CD4-positive, alpha-beta T cell treated with Interleukin-4 for 1 hour (primary cell): ENCODE measurements at places on chromosomes 13 and 19.
A peak's percentile ranks its signal among the peaks of the same experiment; 100 is the strongest.

GRCh38 chr19:9945319-9945966, 9.1 kb upstream of the OLFM2 start:
- DNase-seq = no peak

GRCh38 chr13:58187881-58188280, 556.3 kb downstream of the PCDH17 start:
- no peak for DNase-seq

GRCh38 chr13:107475753-107476453, 739.4 kb downstream of the LIG4 start:
- DNase-seq = no peak

DNA sequence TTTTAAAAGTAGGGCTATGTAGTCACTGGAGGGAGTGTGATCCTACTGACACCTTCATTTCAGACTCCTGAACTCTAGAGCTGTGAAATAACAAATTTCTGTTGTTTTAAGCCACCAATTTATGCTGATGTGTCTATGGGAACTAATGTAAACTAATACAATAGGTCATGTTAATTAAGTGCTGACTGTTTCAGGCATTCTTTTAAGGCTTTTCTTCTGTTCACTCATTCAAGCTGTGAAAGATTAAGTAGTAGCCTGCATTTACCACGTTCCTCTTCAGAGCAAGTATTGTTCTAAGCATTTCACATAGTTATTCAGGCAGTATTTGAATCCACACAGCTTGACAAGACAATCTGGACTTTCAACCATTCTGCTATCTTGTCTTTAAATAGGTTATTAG, 1135.0 kb downstream of the SLITRK1 start:
- DNase-seq = no peak

DNA sequence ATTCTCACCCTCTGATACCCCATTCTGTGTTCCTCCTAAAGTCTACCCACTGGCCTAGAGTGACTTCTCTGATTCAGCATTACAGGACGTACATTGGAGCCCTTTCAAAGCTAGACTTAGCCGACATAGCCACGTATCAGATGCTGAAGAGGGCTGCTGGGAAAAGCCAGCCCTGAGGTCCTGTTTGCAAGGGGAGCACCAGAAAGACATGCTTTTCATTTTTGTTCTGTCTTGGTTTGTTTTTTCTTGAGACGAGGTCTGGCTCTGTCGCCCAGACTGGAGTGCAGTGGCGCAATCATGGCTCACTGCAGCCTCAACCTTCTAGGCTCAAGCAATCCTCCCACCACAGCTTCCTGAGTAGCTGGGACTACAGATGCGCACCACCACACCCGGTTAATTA, 6.3 kb upstream of the ZSWIM4 start:
- peak; percentile 60 for DNase-seq

DNA sequence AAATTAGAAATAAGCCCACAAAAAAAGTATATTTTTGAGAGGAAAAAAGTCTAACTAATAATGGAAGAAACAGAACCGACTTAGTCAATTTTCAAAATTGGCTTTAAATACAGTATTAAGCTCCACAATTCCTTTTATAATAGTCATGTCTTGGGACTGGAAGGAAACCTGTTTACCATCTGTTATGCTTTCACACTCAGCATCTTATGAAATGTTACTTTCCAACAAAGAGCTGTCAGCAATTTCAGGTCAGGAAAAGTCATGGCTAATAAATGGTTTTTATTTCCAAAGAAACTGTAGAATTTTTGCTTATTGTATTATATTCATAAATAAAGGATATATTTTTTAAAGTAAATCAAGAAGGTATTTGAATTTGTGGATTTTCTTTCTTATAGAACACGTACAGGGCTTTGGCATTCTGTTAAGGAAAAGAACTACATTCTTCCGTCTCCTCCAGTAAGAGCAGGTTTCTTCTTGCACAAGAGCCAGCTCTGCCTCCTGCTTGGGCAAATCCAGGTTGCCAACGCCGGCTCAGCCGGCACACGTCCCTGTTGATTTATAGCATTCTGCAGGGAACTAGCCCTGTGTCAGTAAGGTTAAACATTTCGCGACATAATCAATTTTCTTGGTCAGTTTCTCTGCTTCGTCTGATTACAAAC, 52.9 kb upstream of the GPR12 start:
- DNase-seq = no peak

DNA sequence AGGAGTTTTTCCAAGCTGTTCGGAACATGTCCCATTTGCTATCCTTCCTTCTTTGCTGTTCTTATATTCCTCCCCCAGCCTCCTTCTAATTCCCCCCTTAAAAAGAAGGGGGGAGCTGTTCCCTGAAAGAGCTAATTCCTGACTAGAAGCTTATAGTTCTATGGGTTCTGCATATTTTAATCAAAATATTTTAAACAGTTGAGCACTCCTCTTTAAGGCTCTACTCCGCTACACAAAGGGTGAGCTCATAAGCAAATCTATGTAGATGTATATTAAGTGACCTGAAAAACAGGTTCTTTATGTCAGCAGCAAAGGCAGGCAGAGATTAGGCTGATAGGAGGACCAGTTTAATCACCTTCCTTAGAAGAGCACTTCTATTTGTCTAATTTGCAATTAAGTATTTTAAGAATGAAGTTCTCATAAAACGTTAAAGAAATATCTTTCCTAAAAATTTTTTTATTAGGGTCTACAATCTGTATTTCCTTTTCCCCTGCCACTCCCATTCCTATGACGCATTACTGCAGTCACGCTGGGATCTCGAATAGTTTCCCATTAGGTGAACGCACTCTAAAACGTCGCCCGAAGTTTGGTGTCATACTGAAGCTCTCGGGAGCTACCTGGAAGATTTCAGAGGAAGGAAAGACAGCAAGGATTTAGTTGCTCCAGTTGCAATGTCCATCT, 5.2 kb downstream of the EFNB2 start:
- DNase-seq = no peak

DNA sequence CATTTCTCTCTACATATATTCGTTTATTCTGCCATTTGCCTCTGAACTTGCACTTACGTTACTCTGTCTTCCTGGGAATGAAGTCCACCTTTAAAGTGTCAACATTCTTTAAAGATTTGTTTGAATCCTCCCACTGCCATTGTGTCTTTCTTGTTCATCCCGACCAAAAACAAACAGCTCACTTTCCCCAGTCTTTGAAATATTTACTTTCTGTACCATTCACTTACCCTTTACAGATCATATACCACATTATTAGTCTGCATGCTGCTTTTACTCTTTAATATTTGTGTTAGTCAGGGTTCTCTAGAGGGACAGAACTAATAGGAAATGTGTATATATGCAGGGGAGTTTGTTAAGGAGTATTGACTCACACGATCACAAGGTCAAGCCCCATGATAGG, 176.6 kb upstream of the STARD13 start:
- DNase-seq = no peak

GRCh38 chr13:73364736-73365135, 305.9 kb downstream of the KLF5 start:
- no peak for DNase-seq

DNA sequence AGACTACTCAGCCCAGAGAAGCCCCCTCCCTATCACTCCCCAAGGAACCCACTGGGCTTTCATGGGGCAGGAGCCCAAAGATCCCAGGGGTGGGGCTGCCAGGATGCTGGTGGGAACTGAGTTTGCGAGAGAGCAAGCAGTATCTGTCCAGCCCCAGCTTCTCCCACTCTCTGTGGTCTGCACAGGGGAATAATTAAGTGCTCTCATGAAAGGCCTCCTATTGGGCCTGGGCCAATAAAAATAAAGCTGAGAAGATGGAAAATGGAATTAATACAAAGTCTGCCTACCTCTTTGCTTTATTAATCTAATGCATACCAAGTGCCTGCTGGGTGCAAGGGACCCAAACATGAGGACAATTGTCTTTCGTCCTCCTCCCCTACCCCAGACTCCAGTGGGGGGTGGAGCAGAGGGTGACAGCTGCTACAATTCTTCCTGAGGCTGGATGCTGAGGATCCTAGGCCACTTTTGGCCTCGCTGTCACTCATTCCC, 5.4 kb downstream of the DDX39A start:
- DNase-seq = peak; percentile 38

DNA sequence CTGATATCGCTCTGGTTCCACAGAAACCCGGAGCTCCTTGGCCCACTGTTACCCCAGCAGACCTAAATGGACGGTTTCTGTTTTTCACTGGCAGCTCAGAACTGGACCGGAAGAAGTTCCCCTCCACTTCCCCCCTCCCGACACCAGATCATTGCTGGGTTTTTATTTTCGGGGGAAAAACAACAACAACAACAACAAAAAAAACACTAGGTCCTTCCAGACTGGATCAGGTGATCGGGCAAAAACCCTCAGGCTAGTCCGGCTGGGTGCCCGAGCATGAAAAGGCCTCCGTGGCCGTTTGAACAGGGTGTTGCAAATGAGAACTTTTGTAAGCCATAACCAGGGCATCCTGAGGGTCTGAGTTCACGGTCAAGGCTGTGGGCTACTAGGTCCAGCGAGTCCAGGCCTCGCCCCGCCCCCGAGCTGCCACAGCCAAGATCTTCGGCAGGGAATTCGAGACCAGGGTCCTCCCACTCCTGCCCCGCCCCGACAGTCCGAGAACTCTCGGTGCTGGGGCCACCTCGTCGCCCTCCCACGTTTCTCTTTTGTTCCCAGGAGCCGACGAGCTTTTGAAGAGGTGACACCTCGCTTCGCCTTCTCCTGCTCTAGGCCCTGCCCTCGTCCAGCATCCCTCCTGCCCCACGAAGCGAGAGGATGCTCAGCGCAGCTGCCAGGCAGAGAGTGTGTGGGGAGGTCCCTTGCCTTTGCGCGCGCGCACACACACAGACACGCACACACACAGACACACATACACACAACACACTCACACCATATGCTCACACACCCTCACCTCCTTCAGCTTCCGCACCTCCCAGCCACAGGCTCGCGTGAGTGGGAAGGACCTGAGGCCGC, 8.8 kb downstream of the ZIC2 start:
- no peak for DNase-seq

DNA sequence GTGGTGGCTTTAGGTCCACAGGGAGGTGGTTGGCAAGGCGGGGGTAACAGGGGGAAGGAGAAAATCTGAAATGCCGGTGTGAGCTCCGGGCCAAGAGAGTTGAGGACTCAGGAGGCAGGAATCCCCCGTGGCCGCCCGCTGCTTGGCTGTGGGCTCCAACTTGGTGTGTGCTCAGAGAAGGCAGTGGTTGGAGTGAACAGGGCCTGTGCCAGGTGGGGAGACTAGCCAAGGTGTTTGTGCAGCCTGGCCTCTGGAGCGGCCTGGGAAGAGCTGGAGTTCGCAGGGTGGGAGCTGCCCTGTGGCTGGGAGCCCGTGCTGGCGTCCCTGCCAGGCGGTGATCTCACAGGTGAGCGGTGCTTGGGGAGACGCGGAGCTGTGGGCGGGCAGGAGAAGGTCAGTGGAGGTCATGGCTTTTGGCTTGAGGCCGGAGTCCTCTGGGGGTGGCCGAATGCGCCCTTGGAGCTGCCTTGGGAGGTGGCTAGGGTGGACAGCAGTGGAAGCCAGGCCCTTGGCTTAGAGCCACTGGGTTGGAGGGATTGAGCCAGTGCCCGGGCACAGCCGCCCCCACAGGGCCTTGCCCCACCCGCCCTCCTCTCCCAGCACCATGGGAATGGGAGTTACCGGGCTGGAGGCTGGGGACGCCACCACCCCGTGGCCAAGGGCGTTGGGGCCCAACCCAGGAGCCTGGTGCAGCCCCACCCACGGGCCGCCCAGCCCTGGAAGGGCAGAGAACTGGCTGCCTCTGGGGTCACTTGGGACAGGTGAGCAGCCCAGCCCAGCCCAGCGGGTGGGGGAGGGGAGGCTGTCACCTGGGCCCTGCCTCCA, 7.1 kb upstream of the CIRBP start:
- DNase-seq = no peak

DNA sequence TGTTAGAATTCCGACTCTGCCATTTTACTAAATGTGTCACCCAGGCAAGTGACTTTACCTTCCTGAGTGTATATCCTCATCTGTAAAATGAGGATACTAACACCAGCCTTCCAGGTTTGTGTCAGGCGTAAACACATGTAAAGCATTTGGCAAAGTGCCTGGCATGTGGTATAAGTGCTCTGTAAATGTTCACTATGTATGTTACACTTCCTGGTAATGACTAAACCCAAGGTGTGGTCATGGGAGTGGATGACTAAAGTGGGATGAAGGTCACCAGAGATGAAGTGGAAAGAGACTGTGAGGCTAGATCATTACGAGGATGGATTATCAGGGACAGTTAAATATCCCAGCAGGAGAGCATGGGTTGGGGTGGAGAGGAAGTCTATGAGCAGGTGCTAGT, 25.6 kb downstream of the DEDD2 start:
- DNase-seq = no peak

DNA sequence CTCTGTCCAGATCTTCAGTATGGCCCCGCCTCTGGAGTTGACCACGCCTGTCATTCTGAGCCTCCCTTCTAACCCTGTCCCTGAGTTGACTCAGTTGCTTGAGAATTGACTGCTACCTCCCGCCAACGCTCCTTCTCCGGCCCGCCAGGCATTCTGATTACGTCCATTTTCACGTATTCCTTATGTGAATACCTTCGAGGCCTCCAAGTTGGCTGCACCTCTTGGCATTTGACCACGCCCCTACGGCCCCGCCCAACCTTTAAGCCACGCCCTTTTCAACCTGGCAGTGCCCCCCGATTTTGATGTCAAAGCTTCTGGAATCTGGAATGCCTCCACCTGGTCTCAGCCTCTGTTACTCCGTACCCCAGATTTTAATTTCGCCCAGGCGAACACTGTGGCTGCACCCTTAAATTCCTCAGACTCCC, 1.7 kb upstream of the EML2 start:
- DNase-seq = no peak

- DNase-seq = no peak
These were observed 4.1 kb downstream of the SWSAP1 start for GRCh38 chr19:11378319-11379189.

DNA sequence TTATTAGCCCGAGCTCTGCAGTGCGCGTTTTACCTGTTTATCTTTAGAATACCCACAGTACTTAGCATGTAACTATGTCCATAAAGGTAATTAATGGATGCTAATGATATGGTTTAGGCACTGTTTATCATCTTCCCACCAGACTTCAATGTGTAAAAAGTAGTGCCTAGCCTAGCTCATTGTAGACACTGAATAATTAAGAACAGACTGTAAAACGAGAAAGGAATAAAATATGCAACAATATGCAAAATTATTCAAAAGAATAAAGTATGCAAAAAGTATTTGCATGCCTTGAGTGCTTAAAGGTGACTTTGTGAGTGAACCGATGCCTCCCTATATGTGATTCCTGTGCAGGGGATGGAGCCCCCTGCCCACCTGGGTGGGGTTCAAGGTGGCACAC, 35.7 kb upstream of the RNF113B start:
- no peak for DNase-seq

- no peak for DNase-seq
These were observed 25.1 kb downstream of the MAN2B1 start for GRCh38 chr19:12641456-12641855.

DNA sequence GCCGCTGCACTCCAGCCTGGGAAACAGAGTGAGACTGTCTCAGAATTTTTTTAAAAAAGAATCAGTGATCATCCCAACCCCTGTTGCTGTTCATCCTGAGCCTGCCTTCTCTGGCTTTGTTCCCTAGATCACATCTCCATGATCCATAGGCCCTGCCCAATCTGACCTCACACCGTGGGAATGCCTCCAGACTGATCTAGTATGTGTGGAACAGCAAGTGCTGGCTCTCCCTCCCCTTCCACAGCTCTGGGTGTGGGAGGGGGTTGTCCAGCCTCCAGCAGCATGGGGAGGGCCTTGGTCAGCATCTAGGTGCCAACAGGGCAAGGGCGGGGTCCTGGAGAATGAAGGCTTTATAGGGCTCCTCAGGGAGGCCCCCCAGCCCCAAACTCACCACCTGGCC, at the start of gene KLK2:
Gene KLK2, plus strand, starts transcription at position 384 of the 400 bp plus-strand sequence. CDS start 35 bp downstream, outside the sequence.
- DNase-seq = no peak
